ENCODE measurements at places on chromosomes 7 and 10. TPM values are rescaled to one million over a fixed set of nuclear protein-coding genes. Genes with fewer than 3 reads are reported as not detected.

NODAL gene
- polyA plus RNA-seq = not detected

CYP2C19 gene
- polyA plus RNA-seq = not detected

SFTPA2 gene
- polyA plus RNA-seq = not detected

STEAP4 gene
- polyA plus RNA-seq = 200 TPM

C10orf67 gene
- 0.13 TPM for polyA plus RNA-seq

STK31 gene
- 0.27 TPM for polyA plus RNA-seq

AQP1 gene
- polyA plus RNA-seq = 23.9 TPM

CC2D2B gene
- 1.5 TPM for polyA plus RNA-seq

PWWP2B gene
- 33.5 TPM for polyA plus RNA-seq

OR6V1 gene
- not detected for polyA plus RNA-seq

KCND2 gene
- 0.32 TPM for polyA plus RNA-seq

MACC1 gene
- polyA plus RNA-seq = 1.3 TPM

- DNase-seq = no peak
Observed at GRCh38 chr10:24344279-24344678, 135.3 kb downstream of the KIAA1217 start.

GRCh38 chr10:96077156-96077555, 33.8 kb downstream of the CCNJ start:
- no peak for DNase-seq

DNA sequence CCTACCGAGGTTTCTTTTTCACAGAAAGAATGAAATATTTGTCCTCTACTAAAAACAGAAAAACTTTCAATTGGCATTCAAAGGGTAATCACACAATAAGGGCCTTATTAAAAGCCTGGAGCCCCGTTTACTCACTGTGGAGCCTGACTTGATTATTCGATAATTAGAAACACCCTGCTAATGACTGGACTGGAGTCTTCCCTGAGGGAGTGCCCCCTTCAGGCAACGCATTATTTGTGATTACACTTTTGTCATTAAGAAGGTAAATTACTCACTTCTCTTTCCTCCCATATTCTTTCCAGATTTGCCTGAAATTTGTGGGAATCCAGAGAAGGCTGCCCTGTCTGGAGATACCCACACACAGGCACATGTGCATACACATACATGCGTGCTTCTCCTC, 444.2 kb upstream of the NPVF start:
- DNase-seq = no peak

GRCh38 chr7:159136846-159137245, 7.8 kb downstream of the VIPR2 start:
- DNase-seq = no peak

DNA sequence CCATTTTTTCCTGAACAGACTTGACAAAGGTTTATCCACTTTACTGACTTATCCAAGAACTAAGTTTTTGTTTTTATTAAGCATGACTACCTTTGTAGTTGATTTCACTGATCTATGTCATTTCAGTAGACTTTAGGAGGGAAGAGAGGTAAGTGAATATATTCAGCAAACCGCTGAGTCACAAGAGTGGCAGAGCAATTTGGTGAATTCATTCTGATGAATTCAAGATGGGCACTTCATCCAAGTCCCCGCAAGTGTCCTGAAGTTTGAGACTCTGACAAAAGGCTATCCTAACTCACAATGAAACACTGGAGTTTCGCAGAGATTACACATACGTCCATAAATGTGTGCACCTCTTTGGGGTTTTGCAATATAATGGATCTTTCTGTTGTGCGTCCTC, 102.3 kb upstream of the RHEB start:
- DNase-seq = no peak

- DNase-seq = peak; percentile 73
Observed at GRCh38 chr7:72492461-72493065, 80.4 kb upstream of the CALN1 start.

DNA sequence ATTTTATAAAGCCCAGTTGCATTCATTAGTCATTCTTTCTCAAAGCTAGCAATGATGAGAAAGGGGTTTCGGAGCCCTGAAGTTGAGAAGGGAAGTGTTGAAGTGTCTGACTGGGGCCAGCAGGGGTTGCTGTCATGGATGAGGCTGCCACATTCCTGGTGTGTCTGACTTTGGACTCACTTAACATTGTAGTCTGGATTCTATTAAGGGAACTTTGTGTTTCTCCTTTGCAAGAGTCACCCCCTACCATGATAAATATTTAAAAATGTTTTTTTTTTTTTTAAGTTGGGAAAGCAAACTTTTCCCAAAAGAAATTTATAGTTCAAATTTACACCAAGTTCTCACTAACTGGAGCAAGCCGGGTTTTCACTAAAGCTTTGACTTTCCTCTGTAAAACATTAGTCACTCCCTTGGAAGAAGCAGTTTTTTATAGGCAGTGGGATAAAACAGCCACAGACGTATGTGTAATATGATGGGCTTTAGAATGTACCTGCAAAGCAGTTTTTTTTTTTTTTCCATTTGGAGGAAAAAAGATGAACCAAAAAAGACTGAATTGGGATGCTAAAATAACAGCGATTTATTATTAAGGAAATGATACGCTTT, 243.6 kb downstream of the TWIST1 start:
- DNase-seq = no peak

DNA sequence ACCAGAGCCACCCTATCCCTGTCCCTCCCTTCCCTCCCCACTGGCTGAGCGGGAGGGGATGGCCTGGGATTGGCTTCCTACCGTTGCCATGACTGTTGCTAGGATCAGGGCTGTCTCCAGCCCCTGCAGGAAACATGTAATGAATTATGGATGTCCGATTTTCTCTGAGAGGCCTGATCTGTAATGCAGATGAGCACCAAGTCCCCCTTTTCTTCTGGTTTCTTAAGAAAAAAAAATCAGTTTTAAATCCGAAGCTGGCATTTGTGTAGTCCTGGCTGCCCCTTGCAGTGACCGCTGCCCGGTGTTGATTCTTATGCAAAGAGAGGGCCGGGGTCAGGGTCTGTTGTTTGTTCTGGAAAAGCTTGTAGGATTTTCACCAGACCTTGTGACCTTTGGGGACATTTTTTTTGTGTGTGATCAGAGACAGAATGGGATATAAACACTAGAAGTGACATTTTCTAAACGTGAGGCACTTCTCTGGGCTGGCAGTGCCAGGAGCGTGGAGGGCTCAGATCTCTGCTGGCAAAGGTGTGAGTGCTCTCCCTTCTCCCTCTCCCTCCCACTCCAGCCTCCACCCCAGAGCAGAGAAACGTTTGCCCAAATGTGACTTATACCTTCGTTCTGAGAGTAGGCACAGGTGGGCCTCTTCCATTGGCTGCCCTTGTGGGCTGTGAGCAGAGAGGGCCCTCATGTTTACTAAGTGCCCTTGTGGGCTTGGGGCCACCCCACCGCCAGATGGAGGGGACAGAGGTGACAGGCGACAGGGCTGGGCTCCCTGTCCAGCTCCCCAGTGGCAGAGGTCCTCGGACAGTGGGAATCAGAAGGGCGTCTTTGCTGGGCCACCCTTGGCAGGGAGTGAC, 127.5 kb downstream of the DNAJB6 start:
- no peak for DNase-seq

DNA sequence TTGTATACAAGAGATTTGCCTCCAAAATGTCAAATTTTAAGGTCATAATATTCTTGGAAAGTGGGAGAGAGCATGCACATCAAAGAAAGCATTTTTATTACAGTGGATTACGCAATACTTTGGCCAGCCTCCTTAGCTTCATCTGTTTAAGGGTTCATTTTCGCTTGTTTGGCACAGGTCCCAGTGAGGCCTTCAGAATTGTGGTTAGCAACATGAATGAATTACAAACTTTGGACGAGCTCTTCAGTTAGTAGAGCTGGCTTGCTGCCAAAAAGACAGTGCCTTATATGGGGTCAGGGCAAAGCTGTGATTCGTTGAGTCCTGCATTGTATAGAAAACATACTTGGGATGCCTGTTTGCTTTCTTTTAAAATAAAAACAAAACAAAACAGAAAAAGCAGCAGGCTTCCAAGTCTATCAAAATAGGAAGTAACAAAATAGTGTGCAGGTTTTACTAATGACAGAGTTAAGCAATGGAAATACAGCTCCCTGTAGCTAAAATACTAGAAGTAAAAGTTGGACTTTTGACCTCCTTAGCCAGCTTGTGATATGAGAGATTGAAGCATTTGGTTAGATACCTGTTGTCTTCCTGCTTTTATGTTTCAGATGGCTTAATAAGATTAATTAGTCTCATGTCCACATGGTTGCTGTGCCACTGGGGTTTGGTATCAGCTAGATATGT, 190.8 kb downstream of the MLLT10 start:
- DNase-seq = peak; percentile 96

DNA sequence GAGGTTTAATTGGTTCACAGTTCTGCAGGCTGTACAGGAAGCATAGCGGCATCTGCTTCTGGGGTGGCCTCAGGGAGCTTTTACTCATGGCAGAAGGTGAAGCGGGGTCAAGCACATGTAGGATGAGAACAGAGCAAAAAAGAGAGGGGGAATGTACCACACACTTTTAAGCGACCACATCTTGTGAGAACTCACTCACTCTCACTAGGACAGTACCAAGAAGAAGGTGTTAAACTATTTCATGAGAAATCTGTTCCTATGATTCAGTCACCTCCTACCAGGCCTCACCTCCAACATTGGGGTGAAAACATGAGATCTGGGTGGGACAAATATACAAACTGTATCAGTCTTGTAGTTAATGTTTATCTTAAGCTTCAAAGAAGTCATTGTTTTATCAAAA, 174.7 kb downstream of the GNAI1 start:
- no peak for DNase-seq

- DNase-seq = peak; percentile 61
Observed at GRCh38 chr7:151051108-151051507, 2.8 kb downstream of the ASIC3 start.

- no peak for DNase-seq
Observed at GRCh38 chr10:108801775-108802517, 1121.4 kb downstream of the XPNPEP1 start.

- DNase-seq = no peak
Observed at GRCh38 chr7:47678641-47679380, 96.9 kb upstream of the TNS3 start.

DNA sequence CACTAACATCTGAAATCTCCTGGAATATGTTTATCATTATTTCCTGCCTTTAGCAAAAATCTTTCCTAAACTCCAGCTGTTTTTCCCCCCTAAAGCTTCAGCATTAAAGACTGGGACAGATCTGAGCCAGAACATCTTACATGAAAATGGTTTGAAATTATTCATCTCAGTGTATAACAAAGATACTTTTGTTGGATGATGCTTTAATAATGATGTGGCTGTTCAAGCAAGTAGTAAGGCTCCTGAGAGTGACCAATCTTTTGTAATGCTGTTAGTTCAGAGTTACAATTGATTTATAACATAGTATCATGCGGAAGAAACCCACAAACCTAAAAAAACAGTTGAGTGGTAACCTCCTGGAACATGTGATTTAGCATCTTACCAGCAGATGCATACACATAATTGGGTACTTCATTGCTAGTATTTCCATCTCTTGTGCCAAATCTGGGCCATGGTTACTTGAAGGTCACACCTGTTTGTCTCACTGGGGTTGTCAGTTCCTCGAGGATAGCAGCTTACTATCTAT, 1.5 kb downstream of the BZW2 start:
- DNase-seq = no peak

DNA sequence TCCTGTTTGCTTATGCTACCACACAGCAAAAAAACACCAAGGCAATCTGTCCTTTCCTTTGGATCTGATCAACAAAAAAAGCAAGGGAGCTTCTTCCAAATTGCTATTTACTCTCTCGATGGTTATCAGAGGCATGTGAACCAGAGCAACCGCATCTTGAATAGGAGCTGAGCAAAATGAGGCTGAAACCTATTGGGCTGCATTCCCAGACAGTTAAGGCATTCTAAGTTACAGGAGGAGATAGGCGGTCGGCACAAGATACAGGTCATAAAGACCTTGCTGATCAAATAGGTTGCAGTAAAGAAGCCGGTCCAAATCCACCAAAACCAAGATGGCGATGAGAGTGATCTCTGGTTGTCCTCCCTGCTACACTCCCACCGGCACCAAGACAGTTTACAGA, 76.8 kb upstream of the FRMD4A start:
- no peak for DNase-seq

- DNase-seq = no peak
Observed at GRCh38 chr10:13239923-13240322, 5.7 kb upstream of the UCMA start.

DNA sequence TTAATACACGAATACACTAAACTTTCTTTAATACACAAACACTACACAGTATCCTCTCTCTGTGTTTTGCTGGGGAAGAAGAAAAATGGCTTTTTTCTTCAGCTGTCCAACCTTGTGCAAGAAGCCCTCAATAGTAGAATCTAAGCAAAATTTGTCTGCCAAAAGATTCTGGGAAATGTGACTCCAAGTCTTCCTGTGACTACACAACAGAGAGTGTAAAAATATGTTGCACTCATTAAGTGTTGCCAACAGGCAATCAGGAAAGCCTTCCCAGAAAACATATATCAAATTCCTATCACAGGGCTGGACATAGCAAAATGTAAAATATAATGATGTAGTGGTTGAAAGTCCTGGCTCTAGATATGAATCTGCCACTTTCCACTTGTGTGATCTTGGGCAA, 825.1 kb upstream of the ZWINT start:
- DNase-seq = no peak

DNA sequence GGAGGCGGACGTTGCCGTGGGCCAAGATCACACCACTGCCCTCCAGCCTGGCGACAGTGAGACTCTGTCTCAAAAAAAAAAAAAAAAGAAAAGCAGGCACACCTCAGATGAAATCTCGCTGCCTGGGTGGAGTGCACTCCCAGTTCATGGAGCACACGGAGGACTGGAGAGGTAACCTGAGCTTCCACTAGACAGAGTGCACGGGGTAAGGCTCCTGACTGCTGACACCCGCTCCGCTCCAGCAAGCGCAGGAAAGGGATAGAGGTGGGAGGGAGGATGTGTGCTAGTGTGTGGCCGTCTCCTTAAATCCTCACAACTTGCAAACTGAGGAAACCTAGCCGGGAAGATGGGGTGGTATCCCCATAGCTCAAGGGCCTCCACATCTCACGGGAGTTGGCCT, 50.8 kb downstream of the FAM53B start:
- DNase-seq = no peak

- no peak for DNase-seq
Observed at GRCh38 chr10:49629431-49629881, 15.6 kb downstream of the CHAT start.

DNA sequence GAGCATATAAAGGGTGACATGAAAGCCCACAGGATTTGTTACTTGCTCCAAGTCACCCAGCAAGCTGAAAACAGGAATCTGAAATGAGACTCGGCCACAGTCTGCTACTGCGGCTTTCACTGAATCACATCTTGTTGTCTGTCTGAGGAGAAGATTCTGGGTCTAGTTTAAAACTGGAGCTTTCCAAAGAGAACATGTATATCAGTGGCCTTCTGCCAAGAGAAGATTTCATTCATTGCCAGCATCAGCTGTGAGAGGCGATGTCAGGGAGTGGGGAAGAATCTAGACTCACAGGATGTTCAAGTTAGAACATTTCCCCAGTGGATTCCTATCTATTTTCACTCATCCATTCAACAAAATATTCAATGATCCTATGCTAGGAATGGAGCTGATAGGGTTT, 122.8 kb downstream of the GALNT17 start:
- DNase-seq = no peak

- DNase-seq = no peak
Observed at GRCh38 chr7:30148951-30149459, 14.2 kb downstream of the MTURN start.
